ENCODE measurements at places on chromosomes 4 and X.
A peak's percentile ranks its signal among the peaks of the same experiment; 100 is the strongest.

DNA sequence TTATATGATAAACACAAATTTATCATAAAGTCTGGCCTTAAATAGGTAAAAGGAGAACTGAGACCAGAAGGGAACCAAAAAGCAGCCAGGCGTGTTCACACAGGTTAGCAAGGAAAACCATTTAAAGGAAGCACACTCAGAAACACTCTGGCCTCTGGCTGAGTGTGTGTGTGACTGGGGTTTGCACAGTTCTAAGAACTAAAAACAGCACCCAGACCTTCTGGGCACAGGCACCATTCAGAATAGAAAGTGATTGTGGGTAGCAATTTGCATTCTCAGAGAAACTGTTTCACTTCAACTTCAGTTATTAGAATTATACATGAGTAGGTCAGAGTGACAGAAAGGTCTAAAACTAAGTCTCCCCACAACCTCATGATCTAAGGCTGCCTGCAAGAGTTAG lies 10.0 kb downstream of the GPR82 start:
- DNase-seq = no peak

- no peak for DNase-seq
These were observed 13.0 kb upstream of the SOWAHD start for GRCh38 chrX:119745283-119745848.

DNA sequence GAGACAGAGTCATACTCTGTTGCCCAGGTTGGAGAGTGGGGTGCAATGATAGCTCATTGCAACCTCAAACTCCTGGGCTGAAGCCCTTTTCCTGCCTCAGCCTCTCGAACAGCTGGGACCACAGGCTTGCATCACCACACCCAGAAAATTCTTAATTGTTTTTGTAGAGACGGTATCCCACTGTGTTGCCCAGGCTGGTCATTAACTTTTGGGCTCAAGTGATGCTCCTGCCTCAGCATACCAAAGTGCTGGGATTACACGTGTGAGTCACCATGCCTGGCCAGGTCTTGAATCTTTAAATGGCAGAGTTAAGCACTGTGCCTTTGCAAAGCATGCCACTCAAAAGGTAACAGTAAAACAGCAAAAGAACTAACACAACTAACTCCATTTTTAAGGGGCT lies 28.6 kb upstream of the BBS12 start:
- no peak for DNase-seq

DNA sequence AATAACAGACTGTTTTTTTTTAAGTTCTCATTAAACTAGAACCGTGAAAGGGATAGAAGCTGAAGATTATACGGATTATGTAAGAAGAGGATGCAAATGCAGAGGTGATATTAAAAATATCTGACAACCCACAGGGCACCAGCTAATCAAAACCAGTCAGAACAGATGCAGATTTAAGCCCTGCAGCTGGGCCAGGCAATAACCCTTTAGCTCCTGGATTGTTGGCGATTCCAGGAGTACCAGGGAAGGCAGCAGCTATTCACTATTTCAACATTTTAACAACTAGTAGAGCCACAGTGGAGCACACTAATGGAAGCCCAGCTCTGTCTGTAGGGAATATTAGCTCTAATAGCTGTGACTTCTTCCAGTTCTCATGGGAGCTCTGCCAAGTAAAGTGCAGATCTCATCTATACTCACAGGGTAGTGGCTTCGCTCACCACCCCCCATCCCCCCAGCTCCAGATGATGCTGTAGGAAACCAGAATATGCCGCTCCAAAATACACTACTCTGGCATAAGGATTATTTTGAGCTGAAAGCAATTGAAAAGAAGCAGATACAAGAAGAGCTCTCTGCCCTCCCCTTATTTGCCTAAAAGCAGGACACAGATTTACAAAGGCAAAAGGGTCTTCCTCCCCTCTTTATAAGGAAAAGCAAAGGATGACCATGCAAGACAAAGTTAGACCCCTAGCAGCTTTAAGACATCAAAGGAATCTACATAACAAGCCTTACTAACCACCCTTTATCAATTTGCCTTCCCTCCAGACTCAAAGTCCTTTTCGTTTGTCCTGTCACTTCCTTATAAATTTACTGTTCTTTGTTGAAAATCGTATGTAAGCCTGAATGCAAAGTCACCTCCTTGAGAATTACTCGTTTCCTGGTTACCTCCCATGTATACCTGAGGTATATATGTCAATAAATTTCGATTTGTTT lies 13.7 kb downstream of the SCD5 start:
- DNase-seq = no peak

DNA sequence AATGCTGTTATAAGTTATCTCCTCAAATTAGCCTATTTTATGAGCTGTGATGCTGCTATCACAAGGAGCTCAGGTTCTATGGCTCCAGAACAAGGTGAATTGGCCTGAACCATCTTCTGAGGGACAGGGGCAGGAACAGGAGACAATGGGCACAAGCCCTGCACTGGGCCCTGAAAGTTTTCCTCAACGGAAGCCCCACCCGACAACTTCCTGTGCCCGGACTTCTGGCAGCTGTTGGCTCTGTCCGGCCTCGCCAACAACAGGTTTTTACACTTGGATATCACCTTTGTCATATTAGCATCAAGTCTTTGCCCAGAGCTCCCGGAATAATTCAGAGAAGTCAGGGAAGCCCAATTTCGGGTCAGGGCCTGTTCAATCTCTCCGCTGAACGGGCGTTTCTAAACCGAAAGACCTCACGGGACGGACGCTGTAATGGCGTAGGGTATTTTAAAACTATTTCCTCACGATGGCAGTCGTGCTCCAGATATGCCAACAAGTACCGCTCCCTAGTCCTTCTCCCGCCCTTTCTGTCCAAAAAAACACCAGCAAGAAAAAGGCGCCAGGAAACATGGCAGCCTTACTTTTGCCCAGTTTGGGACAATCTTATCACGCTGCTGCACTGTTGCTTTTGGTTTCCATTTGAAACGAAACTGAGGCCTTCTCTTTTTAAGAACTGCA lies 201.0 kb upstream of the STK26 start:
- peak; percentile 65 for DNase-seq

All from GM04504 (cell line).